ENCODE measurements at places on chromosomes 5 and 9. TPM values are rescaled to one million over a fixed set of nuclear protein-coding genes. Genes with fewer than 3 reads are reported as not detected.

SLC4A9 gene
- under 0.01 TPM for total RNA-seq

SLC36A2 gene
- not detected for total RNA-seq

ATG12 gene
- 15.5 TPM for total RNA-seq

GABRA1 gene
- not detected for total RNA-seq

SOHLH1 gene
- total RNA-seq: not detected

PHF2 gene
- 17.2 TPM for total RNA-seq

SPINK6 gene
- total RNA-seq: not detected

C1QTNF2 gene
- not detected for total RNA-seq

LRRTM2 gene
- total RNA-seq: 1.2 TPM

SPATA9 gene
- total RNA-seq: not detected

TAF1L gene
- total RNA-seq: not detected

HAVCR1 gene
- not detected for total RNA-seq

PAPPA gene
- total RNA-seq: 0.32 TPM

ADGRD2 gene
- under 0.01 TPM for total RNA-seq

RNF183 gene
- not detected for total RNA-seq

ADCY2 gene
- total RNA-seq: not detected

DBH gene
- not detected for total RNA-seq

OTP gene
- total RNA-seq: not detected

NME5 gene
- total RNA-seq: 1.7 TPM

PCDHA8 gene
- total RNA-seq: not detected

SCGB3A2 gene
- total RNA-seq: not detected

GPR151 gene
- total RNA-seq: not detected

CFAP90 gene
- not detected for total RNA-seq

FGFR4 gene
- total RNA-seq: 3.6 TPM

TRIM7 gene
- total RNA-seq: 2.0 TPM

OR1Q1 gene
- not detected for total RNA-seq

NIPBL gene
- total RNA-seq: 49.9 TPM

ATP6V1G1 gene
- total RNA-seq: 112 TPM

CCL28 gene
- 2.0 TPM for total RNA-seq

IQGAP2 gene
- 0.65 TPM for total RNA-seq

FGF1 gene
- total RNA-seq: 0.44 TPM

OTULINL gene
- total RNA-seq: 0.49 TPM

All from bladder microvascular endothelial cell (primary cell).